B cell (primary cell): ENCODE measurements at places on chromosomes 6 and 20. TPM values are rescaled to one million over a fixed set of nuclear protein-coding genes. Genes with fewer than 3 reads are reported as not detected.

GRCh38 chr6:14695579-14695978 lies 550.3 kb upstream of the JARID2 start:
- no peak overlapping the region for H3K27ac ChIP-seq
- no peaks in the 10 kb centered on the region for H3K27me3 ChIP-seq
- H3K4me3 ChIP-seq, result no peak overlapping the region
- no peaks in the 10 kb centered on the region for H3K4me1 ChIP-seq
- DNase-seq, result no peak

GRCh38 chr6:149108038-149108748 lies 209.3 kb upstream of the TAB2 start:
- H3K36me3 ChIP-seq, result no peaks in the 10 kb centered on the region
- H3K4me3 ChIP-seq, result no peak overlapping the region
- no peak overlapping the region for H3K27ac ChIP-seq
- peaks cover 26% of the 10 kb centered on the region for H3K4me1 ChIP-seq
- no peak for DNase-seq

The MRAP2 gene
- not detected in 2 replicates for polyA plus RNA-seq

The PNLDC1 gene
- 0.13 and 1.3 TPM in 2 replicates for polyA plus RNA-seq

GRCh38 chr6:75813476-75814250 lies 64.6 kb downstream of the MYO6 start:
- no peak for DNase-seq
- no peaks in the 10 kb centered on the region for H3K27me3 ChIP-seq
- no peak overlapping the region for H3K4me3 ChIP-seq
- no peak overlapping the region for H3K27ac ChIP-seq

The PREX1 gene
- 66.7 and 79.1 TPM in 2 replicates for polyA plus RNA-seq

GRCh38 chr6:131125431-131125830 lies 9.8 kb upstream of the AKAP7 start:
- H3K4me3 ChIP-seq, result no peak overlapping the region
- DNase-seq, result no peak
- no peaks in the 10 kb centered on the region for H3K4me1 ChIP-seq
- H3K27ac ChIP-seq, result no peak overlapping the region
- no peaks in the 10 kb centered on the region for H3K27me3 ChIP-seq
